Fibroblast of lung (primary cell): ENCODE measurements at places on chromosomes 12 and 14. TPM values are rescaled to one million over a fixed set of nuclear protein-coding genes. Genes with fewer than 3 reads are reported as not detected.
A peak's percentile ranks its signal among the peaks of the same experiment; 100 is the strongest.

DNA sequence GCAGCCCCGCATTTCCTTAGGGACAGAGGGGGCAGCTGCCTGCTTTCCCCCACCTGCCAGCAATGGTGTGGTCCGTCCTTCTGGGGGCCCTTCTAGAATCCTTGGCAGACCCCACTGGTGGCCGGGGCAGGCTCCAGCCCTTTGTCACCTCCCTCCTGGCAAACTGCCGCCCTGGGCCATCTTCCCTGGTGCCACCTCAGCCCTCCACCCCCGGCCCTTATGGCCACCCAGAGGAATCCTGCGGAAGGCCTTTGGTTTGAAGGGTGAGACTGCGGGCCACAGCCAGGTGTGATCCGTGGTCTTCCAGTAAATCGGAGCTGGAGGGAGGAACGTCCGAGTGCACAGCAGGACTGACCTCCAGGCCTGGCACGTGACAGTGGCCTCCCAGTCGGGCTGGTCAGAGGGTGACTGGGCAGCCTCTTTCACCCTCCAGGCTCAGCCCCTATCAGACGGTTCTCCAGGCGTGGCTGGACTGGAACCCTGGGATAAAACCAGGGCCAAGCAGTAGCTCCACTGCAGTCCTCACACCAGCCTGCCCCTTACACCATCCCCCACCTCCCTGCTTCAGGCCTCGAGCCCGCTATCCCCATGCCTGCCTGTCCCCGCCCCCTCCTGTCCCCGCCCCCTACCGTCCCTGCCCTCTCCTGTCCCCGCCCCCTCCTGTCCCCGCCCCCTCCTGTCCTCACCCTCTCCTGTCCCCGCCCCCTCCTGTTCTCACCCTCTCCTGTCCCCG lies 12.4 kb downstream of the FBRSL1 start:
- no peak overlapping the region for H3K4me3 ChIP-seq
- no peaks in the 10 kb centered on the region for H3K27me3 ChIP-seq
- H3K36me3 ChIP-seq: no peaks in the 10 kb centered on the region
- H3K27ac ChIP-seq: no peak overlapping the region

DNA sequence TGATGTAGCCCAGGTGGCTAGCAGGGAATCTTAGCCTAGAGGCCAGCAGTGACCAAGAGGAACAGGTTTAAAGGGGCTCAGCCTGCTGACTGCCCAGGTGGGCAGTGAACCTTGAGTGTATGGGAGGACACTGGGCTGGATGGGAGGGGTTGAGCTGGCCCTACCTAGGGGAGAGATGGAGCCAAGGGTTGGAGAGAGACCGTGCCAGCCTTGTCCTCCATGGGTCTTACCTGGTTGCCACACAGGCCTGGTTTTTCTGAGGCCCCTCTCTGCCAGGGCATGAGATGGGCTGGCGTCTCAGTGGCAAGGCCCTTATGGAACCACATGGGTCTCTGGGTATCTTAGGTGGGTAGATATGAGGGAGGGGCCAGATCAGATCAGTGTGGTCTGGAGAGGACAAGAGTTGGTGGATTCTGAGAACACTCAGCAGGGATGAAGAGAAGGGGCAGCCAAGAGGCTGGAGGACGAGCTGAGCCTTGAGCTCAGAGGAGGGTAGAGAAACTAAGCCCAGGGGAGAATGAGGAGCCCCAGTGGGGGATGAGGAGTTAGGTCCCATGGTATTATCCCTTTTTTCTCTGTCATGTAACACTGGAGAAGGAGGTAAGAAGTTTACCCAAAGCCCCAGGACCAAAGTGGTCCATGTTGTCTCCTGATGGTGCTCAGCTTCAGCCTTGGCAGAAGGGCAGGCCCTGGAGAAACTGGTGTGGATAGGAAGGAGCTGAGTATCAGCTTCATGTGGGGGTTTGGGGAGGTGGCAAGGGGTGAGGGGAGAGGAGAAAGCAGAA lies 3.7 kb downstream of the GZMB start:
- no peak for DNase-seq
- H3K36me3 ChIP-seq: no peaks in the 10 kb centered on the region
- H3K4me1 ChIP-seq: no peaks in the 10 kb centered on the region
- no peak overlapping the region for H3K27ac ChIP-seq

DNA sequence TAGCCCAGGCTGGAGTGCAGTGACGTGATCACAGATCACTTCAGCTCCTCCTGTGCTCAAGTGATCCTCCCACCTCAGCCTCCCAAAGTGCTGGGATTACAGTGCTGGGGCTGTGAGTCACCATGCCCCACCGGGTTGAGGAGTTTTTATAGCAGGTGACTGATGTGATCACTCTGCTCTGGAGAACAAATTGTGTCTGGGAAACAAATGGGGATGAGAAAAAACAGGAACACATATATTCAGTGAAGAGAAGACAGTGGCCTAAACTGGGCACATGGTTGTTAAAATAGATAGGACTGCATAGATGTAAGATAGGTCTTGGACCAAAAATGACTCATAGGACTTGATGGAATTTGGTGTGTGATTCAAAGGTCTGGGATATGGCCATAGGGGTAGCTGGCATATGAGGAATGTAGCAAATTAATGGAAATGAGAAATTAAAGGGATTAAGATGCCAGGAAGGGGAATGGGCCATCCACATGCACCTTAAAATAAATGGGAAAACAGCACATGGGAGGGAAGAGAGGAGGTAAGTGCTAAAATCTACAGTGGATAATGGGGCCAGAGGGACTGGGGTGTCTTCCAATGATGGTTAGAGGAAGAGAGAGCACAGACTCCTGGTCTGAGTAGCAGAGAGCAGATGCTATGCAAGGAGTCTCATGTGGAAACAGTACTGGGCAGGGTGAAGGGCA lies 11.2 kb downstream of the BCAT1 start:
- H3K4me1 ChIP-seq: peaks cover 2% of the 10 kb centered on the region
- no peak overlapping the region for H3K27ac ChIP-seq
- no peaks in the 10 kb centered on the region for H3K27me3 ChIP-seq
- DNase-seq: no peak

Gene APAF1
- total RNA-seq: 19.3 and 23.3 TPM in 2 replicates

Gene DDN
- under 0.01 TPM in 2 replicates for total RNA-seq

- H3K36me3 ChIP-seq: no peaks in the 10 kb centered on the region
- peaks cover 15% of the 10 kb centered on the region for H3K4me1 ChIP-seq
- peak overlapping the region; percentile 99 for H3K27ac ChIP-seq
- no peak overlapping the region for H3K4me3 ChIP-seq
- H3K27me3 ChIP-seq: no peaks in the 10 kb centered on the region
These were observed 3.2 kb upstream of the MMP19 start for GRCh38 chr12:55845785-55846496.

- H3K27me3 ChIP-seq: no peaks in the 10 kb centered on the region
- H3K36me3 ChIP-seq: no peaks in the 10 kb centered on the region
- no peaks in the 10 kb centered on the region for H3K4me1 ChIP-seq
- no peak overlapping the region for H3K27ac ChIP-seq
These were observed 88.1 kb upstream of the ETV6 start for GRCh38 chr12:11561411-11561810.

GRCh38 chr14:54603362-54603761 lies 36.4 kb downstream of the SAMD4A start:
- H3K4me3 ChIP-seq: no peak overlapping the region
- H3K36me3 ChIP-seq: peaks cover 2% of the 10 kb centered on the region
- DNase-seq: peak; percentile 74
- peaks cover 14% of the 10 kb centered on the region for H3K4me1 ChIP-seq
- H3K27me3 ChIP-seq: no peaks in the 10 kb centered on the region

Gene PIANP
- total RNA-seq: under 0.01 and 0.17 TPM in 2 replicates

Gene SRRM4
- total RNA-seq: not detected in 2 replicates

Gene LTB4R
- total RNA-seq: 0.66 and 1.0 TPM in 2 replicates

DNA sequence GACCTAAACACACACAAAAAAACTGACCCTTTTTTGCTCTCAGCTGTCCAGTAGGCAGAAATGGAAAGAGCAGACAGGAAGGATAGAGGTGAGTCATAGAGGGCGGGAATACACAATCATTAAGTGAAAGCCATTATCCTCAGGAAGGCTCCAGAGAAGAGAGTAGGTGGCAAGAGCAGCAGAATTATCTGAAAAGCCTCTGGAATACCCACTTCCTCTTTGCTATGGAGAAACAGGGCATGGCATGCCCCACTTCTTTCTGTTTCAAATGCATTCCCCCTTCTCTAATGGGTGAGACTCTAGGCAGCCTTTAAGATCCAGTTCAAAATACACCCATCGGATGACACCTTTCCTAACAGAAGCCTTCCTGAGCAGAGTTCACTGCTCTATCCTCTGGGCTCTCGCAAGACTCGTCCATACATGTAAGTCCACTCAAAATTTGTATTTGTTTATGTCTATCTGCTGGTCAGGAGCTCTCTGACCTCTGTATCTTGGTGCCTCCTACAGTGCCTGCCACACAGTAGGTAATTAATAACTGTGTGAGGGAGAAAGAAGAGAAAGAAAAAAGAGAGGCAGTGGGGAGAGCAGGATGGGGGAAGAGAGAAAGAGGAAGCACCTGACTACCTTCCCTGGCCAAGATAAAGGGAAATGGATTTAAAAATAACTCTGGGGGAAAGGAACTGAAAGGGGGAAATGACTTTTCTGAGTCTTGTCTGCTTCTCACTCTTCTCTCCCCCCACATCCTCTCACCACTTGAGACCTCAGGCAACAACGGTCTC lies 8.5 kb downstream of the KLHL33 start:
- no peak overlapping the region for H3K27ac ChIP-seq
- no peak overlapping the region for H3K4me3 ChIP-seq
- no peaks in the 10 kb centered on the region for H3K4me1 ChIP-seq

Gene POU6F1
- 3.3 and 4.8 TPM in 2 replicates for total RNA-seq

- H3K4me1 ChIP-seq: peaks cover 7% of the 10 kb centered on the region
- H3K4me3 ChIP-seq: no peak overlapping the region
- no peaks in the 10 kb centered on the region for H3K27me3 ChIP-seq
- H3K27ac ChIP-seq: no peak overlapping the region
- DNase-seq: peak; percentile 31
- H3K36me3 ChIP-seq: no peaks in the 10 kb centered on the region
These were observed 202.8 kb downstream of the NUAK1 start for GRCh38 chr12:105935981-105936380.

- H3K36me3 ChIP-seq: no peaks in the 10 kb centered on the region
- no peak overlapping the region for H3K27ac ChIP-seq
- no peaks in the 10 kb centered on the region for H3K27me3 ChIP-seq
- DNase-seq: peak; percentile 40
These were observed 274.1 kb downstream of the ADAMTS20 start for GRCh38 chr12:43277651-43278540.

GRCh38 chr14:61280526-61281185 lies 482 bp downstream of the TMEM30B start:
- no peaks in the 10 kb centered on the region for H3K4me1 ChIP-seq
- no peak overlapping the region for H3K27ac ChIP-seq
- H3K36me3 ChIP-seq: no peaks in the 10 kb centered on the region

GRCh38 chr12:121741743-121742142 lies 29.2 kb downstream of the TMEM120B start:
- no peak for DNase-seq
- H3K36me3 ChIP-seq: peaks cover 4% of the 10 kb centered on the region
- no peaks in the 10 kb centered on the region for H3K4me1 ChIP-seq
- H3K4me3 ChIP-seq: no peak overlapping the region
- no peaks in the 10 kb centered on the region for H3K27me3 ChIP-seq

GRCh38 chr14:82657186-82657675 lies 1123.6 kb upstream of the SEL1L start:
- DNase-seq: no peak
- no peaks in the 10 kb centered on the region for H3K27me3 ChIP-seq
- H3K4me3 ChIP-seq: no peak overlapping the region
- no peak overlapping the region for H3K27ac ChIP-seq
- no peaks in the 10 kb centered on the region for H3K4me1 ChIP-seq

GRCh38 chr14:22558221-22558913 lies 30.7 kb downstream of the DAD1 start:
- no peak overlapping the region for H3K4me3 ChIP-seq
- H3K36me3 ChIP-seq: no peaks in the 10 kb centered on the region
